ENCODE measurements at places on chromosomes 2 and 18. TPM values are rescaled to one million over a fixed set of nuclear protein-coding genes. Genes with fewer than 3 reads are reported as not detected.

Gene ADGRF3
- 0.04 TPM for total RNA-seq

Gene ECEL1
- total RNA-seq: not detected

Gene DDX18
- 71.3 TPM for total RNA-seq

Gene DSG3
- total RNA-seq: 73.1 TPM

Gene DSG4
- total RNA-seq: 0.04 TPM

Gene SLC4A5
- 0.17 TPM for total RNA-seq

Gene CRYGD
- not detected for total RNA-seq

Gene FEV
- total RNA-seq: not detected

Gene VWC2L
- total RNA-seq: not detected

Gene ASXL3
- total RNA-seq: not detected

Gene SGPP2
- total RNA-seq: 0.14 TPM

Gene NDUFV2
- total RNA-seq: 141 TPM

Gene ZNF385B
- total RNA-seq: 0.44 TPM

Gene C2orf72
- total RNA-seq: not detected

Gene CBLN2
- total RNA-seq: not detected

Gene TRIM54
- not detected for total RNA-seq

Gene GPR45
- total RNA-seq: not detected

Gene RSAD2
- total RNA-seq: 4.4 TPM

Gene ESPNL
- 0.92 TPM for total RNA-seq

Gene KHK
- total RNA-seq: 2.4 TPM
